ENCODE measurements at places on chromosomes 7 and 10.
A peak's percentile ranks its signal among the peaks of the same experiment; 100 is the strongest.

GRCh38 chr10:34656661-34657060 is 158.4 kb downstream of the PARD3 start:
- no peak for DNase-seq

GRCh38 chr7:113404245-113404644 is 285.9 kb upstream of the SMIM30 start:
- peak; percentile 13 for DNase-seq

GRCh38 chr10:32000937-32001336 is 55.3 kb downstream of the KIF5B start:
- no peak for DNase-seq

DNA sequence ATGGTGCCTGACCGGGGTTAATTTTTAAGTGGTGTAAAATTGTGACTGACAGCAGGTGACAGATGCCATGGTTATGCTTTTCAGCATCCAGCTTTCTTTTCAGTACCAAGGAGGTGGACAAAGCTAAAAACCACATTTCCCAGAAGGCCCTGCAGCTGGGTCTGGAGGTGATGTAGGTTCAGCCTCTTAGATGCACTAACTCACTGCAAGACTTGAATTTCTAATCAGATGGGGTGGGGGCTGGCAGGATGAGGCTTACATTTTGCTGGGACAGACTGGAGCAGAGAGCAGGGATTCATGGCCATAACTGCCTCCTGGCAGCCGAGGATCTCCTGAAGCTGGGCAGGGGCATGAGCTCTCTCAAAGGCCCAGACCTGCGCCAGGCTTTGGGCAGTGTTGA is 52.4 kb downstream of the PDIA4 start:
- DNase-seq: no peak

- DNase-seq: no peak
Measured at GRCh38 chr10:113961182-113962031, 82.3 kb upstream of the ADRB1 start.

GRCh38 chr10:24208661-24209431 is at the start of gene KIAA1217:
TSS of gene KIAA1217 (plus strand) at chr10:24209138. CDS start at chr10:24209194, 56 bp downstream.
- DNase-seq: no peak

DNA sequence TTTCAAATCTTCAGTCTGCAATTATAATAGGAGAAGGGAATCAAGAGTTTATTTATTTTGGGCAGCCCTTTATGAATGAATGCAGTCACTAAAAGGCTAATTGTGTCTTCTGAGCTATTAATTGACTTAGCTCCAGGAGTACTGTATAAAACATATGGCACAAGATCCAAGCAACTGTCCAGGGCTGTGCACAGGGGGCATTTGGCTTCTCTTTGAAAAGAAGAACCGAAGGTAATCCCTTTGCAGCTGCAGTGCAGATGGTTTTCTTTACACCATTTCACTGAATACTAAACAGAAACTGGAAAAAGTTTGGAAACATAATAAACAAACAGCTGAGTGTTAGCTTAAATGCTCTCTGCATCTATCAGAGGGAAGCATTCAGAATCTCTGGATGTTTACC is 282.6 kb upstream of the LRRN3 start:
- no peak for DNase-seq

DNA sequence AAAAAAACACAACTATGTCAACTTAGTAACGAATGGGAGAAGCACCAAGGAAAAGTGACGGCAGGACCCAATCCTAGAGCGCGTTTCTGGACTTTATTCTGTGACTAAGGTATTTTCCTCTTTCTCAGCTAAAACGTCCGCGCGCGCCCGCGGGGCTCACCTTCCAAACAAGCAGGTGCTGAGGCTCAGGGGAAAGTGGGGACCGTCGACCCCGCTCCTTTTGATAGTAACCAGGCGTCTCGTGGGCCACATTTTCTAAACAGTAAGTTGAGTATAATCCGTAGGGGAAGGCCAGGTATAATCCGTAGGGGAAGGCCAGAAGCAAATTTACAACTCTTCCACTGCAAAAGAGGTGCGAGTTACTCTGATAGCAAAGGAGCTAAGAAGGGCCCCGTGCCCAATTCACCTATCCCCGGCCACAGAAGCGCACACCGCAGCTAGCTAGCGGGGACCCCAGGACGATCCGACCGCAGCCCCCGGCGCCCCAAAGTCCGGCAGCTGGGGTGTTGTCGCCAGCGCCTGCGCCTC is 743 bp downstream of the MKI67 start:
- DNase-seq: no peak

GRCh38 chr7:135448753-135449152 is 61.1 kb downstream of the CNOT4 start:
- no peak for DNase-seq

DNA sequence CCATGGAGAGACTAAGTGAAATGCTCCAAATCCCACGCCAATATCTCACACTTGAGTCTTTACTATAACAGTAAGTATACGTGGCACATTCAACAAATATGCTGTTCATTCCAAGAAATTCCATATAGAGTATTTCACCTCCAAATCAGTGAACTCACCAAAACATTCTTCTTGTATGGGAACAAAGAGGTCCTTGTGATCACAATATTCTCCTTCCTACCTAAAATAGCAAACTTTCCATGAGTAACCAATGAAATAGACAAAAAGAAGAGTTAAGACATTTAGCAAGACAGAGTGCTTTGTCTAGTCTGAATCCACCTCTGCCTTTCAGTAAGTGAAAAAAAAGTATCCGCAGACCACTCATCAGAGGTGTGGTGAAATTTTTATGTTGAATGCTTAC is 77.3 kb upstream of the NXPH1 start:
- no peak for DNase-seq

- DNase-seq: peak; percentile 75
Measured at GRCh38 chr10:70492786-70493659, 14.5 kb downstream of the PALD1 start.

- no peak for DNase-seq
Measured at GRCh38 chr7:155918720-155919390, 106.6 kb upstream of the SHH start.

DNA sequence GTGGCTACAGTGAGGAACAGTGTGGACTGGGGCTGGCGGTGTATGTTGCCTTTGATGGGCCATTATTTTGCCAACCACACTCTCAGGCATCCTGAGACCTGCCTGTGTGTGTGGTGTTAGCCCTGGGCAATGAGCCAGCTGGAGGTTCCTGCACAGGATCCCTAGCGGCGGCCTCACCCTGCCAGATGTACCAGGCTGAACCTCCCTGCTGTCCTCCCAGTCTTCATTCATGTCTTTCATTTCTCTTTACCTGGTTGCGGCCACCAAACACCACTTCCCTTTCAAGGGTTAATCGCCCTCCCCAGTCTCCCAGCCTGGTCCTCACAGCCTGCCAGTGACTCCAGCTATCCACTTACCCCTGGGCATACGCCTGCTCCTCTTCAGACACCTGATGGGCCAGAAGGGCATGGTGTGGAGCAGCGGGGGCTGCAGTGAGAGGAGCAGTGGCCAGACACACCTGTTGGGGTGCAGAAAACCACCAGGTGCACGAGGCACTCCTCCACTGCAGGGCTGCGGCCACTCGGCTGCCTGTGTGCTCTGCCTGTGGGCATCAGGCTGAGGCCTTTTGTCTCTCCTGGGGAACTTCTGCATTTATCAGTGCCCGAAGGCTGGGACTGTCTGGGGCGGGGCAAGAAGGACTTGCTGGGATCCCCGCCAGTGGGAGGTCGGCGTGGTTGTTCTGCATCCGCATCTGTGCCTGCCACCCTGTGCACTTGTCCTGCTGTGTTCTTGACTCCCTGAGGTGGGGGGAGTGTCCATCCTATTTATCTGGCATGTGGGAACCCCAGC is 111.6 kb downstream of the ARHGAP22 start:
- DNase-seq: peak; percentile 83

- DNase-seq: no peak
Measured at GRCh38 chr7:69782917-69783684, 184.8 kb downstream of the AUTS2 start.

GRCh38 chr7:111059833-111060232 is 31.1 kb upstream of the LRRN3 start:
- no peak for DNase-seq
